Activated CD4-positive, alpha-beta T cell treated with anti-CD3 and anti-CD28 coated beads, Interleukin-2, amount 10 ng/mL, durations not matched to agents 24 days and 14 days (primary cell): ENCODE measurements at places on chromosomes 3 and 15. TPM values are rescaled to one million over a fixed set of nuclear protein-coding genes. Genes with fewer than 3 reads are reported as not detected.

The RAB6B gene
- 0.07 and 0.14 TPM in 2 replicates for total RNA-seq

The LRRC2 gene
- total RNA-seq, result not detected in 2 replicates

The CLDN18 gene
- total RNA-seq, result not detected in 2 replicates

The TMEM45A gene
- 0.26 TPM in 1 of 2 replicates, not detected in the other for total RNA-seq

The PRC1 gene
- 85.0 and 86.2 TPM in 2 replicates for total RNA-seq

The IGSF10 gene
- not detected in 2 replicates for total RNA-seq

The TERC gene
- 8.9 TPM in 1 of 2 replicates, not detected in the other for total RNA-seq

The ISG20 gene
- 33.9 and 35.5 TPM in 2 replicates for total RNA-seq

The MYL3 gene
- total RNA-seq, result not detected in 2 replicates

The PLSCR1 gene
- total RNA-seq, result 84.2 and 86.0 TPM in 2 replicates

The RTP1 gene
- not detected in 2 replicates for total RNA-seq

The RETNLB gene
- total RNA-seq, result not detected in 2 replicates

The THAP10 gene
- total RNA-seq, result not detected in 2 replicates

The MAGEL2 gene
- not detected in 2 replicates for total RNA-seq

The CPN2 gene
- not detected in 2 replicates for total RNA-seq

The UROC1 gene
- not detected in 2 replicates for total RNA-seq

GRCh38 chr3:6580808-6581207 lies 280.1 kb upstream of the GRM7 start:
- no peak for DNase-seq

DNA sequence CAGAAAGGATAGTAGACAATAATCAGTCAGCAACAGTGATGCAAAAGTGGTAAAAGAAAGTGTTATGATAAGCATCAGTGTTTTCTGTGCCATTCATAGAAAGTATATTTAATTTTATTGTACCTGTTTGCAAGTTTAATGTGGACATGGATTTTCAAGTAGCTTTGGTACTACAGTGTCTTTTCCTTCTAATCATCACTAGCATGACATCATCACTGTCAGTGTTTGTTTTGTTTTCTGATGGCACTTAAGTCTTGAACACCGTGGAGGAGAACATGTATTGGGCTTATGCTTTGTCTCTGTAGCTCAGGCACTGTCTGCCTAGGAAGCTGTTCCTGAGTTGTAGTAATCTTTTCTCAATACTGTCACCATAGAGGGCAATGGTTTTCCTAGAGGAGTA lies 41.9 kb downstream of the SETD5 start:
- DNase-seq, result no peak

DNA sequence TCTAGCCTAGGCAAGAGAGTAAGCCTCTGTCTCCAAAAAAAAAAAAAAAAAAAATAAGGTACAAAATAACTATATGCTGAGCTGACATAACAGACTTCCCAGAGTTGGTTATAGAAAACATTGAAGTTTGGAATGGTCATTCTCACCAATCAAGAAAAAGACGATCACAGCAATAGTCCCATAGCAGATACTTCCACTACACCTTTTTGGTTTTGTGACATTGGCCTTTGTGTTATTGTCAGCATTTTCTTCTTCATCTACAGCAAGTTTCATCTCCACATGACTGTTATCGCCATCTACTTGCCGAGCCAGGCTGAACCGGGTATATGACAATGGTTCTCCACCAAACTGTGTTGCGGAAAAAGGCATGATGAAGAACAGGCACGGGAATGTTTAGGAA lies 6.9 kb downstream of the TFRC start:
- DNase-seq, result no peak

DNA sequence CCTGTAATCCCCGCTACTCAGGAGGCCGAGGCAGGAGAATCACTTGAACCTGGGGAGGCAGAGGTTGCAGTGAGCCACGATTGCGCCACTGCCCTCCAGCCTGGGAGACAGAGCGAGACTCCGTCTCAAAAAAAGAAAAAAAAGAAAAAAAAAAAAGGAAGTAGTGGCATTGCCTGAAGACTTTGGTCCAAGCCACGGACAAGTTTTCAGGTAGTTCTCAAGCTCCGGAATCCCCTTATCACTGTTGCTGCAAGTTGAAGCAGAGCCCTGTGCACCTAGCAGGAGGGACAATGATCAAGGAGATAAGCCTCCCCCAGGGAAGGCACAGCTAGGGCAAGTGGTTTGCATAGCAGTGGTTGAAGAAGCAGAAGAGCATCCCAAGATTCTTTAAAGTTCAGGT lies 97.6 kb downstream of the MEX3B start:
- no peak for DNase-seq

GRCh38 chr3:128844502-128844901 lies 34.9 kb upstream of the ACAD9 start:
- DNase-seq, result no peak

GRCh38 chr3:44104668-44105321 lies 136.9 kb upstream of the TOPAZ1 start:
- DNase-seq, result peak; percentile 82

GRCh38 chr3:106004137-106004681 lies 135.4 kb upstream of the CBLB start:
- no peak for DNase-seq

DNA sequence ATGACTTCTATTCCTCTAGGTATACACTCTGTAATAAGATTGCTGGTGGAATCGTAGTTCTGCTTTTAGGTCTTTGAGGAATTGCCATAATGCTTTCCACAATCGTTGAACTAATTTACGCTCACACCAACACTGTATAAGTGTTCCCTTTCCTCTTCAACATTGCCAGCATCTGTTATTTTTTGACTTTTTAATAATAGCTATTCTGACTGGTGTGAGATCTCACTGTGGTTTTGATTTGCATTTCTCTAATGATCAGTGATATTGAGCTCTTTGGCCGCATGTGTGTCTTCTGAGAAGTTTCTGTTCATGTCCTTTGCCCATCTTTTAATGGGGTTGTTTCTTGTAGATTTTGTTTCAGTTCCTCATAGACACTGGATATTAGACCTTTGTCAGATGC lies 12.8 kb downstream of the NXPE3 start:
- no peak for DNase-seq

- DNase-seq, result no peak
These were observed 59.2 kb downstream of the PDIA5 start for GRCh38 chr3:123126031-123126430.

- DNase-seq, result no peak
These were observed 263.9 kb upstream of the TGFBR2 start for GRCh38 chr3:30342318-30343060.

DNA sequence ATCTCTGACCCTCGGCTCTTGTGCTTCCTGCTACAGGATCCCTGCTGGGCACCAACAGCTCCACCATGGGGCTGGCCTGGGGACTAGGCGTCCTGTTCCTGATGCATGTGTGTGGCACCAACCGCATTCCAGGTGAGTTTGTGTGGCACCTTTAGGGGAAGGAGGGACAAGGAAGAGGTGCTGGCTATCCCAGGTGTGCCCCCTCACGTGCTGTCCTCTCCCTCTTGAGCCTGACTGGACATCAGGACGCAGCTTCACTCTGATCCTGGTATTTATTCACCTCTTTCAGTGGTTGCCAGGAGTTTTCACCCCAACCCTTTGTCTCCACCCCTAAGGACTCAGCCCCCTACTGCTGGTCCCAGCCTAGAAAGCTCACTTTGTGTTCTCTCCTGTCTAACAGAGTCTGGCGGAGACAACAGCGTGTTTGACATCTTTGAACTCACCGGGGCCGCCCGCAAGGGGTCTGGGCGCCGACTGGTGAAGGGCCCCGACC lies 960 bp downstream of the THBS1 start:
- DNase-seq, result no peak

- DNase-seq, result no peak
These were observed 51.2 kb downstream of the CFAP20DC start for GRCh38 chr3:58998476-58999117.

- DNase-seq, result no peak
These were observed 31.7 kb upstream of the MFSD1 start for GRCh38 chr3:158769952-158770740.

DNA sequence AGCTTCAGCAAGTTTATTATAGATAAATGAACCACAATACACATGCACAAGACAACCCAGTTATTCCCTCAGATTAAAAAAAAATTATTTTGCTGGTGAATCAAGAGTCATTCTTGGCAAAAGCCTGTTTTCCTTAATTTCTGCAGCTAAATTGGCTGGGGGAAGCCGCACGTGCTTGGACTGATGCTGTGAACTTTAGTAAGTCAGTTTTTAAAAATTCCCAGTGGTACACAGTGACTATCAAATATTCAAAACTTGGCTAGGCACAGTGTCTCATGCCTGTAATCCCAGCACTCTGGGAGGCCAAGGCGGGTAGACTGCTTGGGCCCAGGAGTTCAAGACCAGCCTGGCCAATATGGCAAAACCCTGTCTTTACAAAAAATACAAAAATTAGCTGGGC lies 23.9 kb downstream of the EHD4 start:
- no peak for DNase-seq

GRCh38 chr3:46318207-46318927 lies 35.5 kb upstream of the CCR2 start:
- peak; percentile 37 for DNase-seq

- DNase-seq, result no peak
These were observed at the start of gene BFSP2 for GRCh38 chr3:133400006-133400515. TSS of gene BFSP2 (plus strand) at chr3:133400056. CDS start at chr3:133400084, 28 bp downstream.

DNA sequence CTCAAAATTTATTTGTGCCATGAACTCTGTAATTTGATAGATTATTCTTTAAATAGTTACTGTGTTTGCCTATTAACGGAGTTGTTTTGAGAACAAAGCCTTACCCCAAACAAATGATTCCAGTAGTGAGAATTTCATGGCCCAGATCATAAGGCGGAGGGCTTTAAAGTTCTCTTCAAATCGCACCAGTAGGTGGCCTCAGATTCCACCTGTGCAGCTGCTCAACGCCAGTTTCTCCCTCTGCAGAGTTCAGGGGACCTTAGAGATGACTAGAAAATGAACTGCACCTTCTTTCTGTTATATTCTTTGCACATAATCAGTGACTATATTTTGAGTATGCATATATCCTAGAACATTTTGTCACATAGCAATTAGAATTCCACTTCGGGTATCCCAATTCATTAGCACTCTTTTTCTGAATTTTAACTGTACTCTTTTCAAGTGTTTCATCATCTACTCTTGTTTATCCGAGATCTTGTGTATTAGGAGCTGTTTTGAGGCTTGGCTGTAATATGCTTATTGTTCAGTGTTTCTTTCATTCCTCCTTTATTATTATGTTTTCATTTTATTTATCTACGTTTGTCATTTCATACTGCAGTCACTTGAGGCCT lies 232.6 kb upstream of the CHRM5 start:
- DNase-seq, result peak; percentile 62

- no peak for DNase-seq
These were observed 688.3 kb upstream of the LMCD1 start for GRCh38 chr3:7813365-7813764.

- no peak for DNase-seq
These were observed 32.6 kb upstream of the KLF13 start for GRCh38 chr15:31294067-31294466.

- no peak for DNase-seq
These were observed 26.4 kb downstream of the PEAK1 start for GRCh38 chr15:77393471-77393840.

DNA sequence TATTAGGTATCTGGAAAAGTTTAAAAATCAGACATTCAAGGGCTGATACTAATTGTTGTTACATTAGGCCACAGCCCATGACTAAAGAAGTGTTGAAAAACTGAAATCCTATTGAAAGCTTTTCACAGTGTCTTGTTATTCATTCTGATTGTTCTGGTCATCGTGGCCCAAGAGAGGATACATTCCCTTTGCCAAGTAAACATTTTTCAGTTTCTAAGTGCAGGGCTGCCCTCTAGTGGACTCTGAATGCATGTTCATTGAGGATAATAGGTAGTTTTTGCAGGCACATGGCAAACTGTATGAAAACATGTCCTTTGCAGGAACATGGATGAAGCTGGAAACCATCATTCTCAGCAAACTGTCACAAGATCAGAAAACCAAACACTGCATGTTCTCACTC lies 181.1 kb downstream of the MYRIP start:
- peak; percentile 70 for DNase-seq

DNA sequence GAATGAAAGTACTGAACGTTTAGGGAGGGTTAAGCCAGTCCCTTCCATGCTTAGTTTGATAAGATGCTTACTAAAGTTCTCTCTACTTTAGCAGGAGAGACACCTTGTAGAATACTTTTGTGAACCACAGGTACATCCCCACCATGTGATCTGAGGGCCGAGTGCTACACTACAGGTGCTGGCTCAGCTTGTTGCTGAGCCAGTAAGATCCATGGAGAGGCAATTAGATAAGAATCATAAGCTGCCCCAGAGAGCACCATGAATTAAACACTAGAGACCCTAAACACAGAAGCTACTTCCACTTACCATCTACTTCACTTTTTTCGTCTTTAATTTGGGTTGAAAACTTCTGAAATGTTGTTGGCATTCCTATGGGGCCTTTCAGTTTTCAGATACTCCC lies 70.5 kb upstream of the GOLGA8B start:
- no peak for DNase-seq

DNA sequence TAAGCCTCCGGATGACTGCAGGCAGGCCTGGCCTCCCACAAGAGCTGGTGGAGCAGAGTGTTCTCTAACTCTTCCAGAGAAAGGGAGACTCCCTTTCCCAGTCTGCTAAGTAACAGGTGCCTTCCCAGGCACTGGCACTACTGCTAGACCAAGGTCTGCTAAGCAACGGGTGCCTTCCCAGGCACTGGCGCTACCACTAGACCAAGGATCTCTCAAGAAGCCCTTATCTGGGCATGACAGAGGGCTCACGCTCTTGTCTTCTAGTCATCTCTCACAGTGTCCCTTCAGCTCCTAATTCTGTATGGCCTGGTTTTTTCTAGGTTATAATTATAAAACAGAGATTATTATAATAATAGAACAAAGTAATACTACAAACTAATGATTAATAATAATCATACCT lies 27.8 kb downstream of the MYL3 start:
- DNase-seq, result peak; percentile 37

DNA sequence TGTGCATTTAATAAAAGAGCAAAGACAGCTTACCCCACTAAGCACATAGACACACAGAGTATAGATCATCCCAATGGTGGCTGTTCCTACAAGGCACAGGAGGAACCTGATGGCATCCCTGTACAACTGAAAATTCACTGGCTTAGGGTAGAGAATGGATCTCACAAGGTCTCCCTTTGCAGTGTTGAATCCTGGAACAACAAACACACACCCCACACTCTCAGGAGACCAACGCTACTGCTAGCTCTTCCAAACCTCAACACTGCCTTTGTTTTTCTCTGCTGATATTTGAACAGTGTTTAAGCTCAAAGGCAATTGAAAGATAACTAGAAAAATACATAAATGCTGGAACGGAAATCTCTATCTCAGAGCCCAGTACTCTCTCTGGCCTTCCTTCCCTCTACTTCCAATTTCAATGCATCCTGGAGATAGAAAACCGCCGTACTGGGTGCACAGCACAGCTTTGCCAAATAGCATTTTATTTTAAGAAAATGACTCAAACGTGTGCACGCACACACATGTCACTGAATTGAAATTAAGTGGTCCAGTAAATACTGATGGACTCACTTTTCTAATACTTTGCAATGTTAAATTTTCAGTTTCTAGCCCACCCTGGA lies 87.5 kb upstream of the ATP13A5 start:
- DNase-seq, result no peak

DNA sequence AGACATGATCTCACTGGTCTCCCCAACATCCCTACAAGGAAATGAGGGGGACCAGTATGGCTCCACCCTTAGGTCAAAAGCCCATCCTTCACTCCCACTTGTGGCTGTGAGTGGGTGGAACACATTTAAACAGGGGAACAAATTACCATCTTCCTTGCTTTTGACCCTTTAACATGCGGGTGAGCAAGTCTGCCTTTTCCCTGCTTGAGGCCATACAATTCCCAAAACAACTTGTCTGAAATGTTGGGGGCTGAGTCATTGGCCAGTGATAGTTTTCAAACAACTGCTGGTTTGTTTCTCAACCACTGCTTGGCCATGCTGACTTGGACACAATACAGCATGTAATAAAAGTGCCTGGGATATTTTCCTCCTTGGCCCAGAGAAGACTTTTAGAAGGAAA lies 39.6 kb downstream of the COL8A1 start:
- DNase-seq, result no peak
